H4 (cell line): ENCODE measurements at places on chromosomes 11 and 22.

GRCh38 chr11:32831221-32831620, 1.5 kb downstream of the PRRG4 start:
- DNase-seq, result no peak

DNA sequence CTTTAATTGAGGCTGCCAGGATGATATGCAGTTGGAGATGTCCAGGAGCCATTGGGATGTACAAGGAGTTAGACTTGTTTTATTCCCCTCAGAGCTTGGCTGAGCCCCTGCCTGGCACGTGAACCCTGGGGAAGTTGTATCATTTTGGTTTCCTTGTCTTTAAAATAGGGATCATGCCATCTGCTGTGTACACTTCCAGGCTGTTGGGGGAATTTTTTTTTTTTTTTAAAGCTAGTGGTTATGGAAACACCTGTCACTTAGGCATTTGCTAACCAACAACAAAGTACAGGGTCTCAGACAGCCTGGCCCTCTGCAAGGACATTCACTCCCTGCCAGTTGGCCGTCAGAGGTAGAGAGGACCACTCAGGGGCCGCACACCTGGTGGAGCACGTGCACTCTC, 8.5 kb upstream of the RAB1B start:
- no peak for DNase-seq

DNA sequence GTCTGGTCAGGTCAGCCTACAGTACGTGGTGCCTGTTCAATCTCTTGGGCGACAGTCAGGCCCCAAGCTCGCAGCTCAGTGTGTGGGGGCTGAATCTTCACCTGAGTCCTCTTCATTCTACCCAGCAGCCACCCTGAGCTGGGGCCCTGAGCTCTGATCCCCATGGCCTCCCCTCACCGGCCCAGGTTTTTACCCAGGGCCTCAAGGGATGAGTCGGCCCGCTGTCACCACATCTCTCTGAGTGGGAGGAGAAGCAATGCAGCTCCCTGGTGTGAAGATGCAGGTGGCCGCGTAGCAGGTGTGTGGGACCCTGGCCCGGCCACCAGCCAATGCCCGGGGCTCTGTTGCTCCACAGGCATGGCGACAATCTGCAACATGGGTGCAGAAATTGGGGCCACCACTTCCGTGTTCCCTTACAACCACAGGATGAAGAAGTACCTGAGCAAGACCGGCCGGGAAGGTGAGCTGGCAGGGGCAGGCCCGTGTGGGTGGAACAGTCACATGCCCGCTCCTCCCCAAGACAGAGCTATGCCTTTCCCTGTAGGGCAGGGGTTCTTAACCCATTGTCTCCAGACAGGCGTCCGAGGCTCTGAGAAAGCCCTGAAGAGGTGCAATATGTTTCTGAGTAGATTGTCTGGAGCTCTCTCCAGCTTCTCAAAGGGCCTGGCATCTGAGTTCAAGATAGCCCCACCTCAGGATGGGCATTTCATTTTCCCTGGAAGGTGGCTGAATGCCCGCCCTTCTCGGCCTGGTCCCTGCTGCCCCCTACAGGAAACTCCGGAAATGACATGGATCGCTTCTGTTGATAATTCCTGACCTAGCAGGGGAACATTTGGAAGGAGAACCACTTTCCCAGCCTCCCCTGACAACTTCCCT, 26.9 kb downstream of the POLR3H start:
- no peak for DNase-seq

DNA sequence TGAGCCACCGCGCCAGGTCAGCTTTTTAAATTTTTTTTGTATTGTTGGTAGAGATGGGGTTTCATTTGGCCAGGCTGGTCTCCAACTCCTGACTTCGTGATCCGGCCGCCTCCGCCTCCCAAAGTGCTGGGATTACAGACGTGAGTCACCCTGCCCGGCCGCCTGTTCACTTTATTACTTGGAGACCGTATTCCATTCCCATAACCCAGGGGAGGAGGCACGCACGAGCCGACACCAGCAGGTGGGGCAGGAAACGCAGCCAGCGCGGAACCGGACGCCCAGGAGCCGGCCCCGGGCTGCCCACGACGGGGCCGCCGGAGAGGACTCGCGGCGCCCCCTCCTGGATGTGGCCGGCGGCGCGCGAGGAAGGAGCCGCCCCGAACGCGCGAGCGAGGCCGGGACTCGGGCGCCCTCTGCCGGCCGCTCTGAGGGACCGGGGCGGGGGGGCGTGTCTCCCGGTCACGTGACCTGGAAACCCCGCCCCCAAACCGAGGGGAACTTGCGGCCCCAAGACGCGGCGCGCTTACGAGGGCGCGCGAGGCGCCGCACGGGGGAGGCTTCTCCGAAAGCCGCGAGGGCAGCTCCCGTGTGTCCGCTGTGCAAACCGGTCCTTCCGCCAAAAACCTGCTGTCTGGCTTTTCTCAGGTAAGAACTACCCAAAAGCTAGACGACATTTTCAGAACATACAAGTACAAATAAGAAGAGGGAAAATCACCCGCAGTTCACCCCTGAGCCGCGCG, 11.6 kb upstream of the RNH1 start:
- peak; percentile 97 for DNase-seq

DNA sequence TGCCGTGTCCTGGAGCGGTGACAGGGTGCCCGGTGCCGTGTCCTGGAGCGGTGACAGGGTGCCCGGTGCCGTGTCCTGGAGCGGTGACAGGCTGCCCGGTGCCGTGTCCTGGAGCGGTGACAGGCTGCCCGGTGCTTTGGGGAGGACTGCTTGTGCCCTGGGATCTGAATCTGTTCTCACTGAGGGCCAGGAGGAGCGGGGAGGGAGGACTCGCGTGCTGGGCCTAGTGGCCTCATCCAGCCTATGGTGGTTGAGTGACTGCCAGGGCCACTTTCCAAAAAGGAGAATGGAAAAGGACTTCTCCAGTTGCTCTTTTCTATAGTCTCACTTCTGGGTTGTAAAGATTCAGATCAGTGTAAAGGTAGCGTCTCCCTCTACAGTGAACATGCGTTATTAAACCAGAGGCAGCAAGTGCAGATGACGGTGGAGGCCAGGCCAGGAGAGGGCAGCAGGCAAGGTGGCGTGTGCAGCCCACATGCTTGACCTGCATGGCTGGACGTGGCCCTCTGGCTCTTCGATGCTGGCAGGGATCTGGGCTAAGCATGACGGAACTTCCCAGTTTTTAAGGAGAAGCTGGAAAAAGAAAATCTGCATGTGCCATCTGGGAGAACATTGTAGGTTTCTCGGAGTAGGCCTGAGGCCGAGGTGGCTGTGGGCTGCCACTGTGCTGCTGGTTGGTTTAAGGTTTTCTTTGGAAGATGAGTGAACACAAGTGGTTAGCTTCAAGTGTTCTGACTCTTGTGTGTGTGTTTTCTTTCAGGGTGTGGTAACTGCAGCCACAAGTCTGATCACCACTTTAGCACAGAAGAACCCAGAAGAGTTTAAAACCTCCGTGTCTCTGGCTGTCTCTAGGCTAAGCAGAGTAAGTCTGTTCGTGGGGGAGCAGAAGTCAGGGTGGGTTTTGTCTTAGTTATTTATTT, 55.0 kb downstream of the AP2A2 start:
- DNase-seq, result no peak

DNA sequence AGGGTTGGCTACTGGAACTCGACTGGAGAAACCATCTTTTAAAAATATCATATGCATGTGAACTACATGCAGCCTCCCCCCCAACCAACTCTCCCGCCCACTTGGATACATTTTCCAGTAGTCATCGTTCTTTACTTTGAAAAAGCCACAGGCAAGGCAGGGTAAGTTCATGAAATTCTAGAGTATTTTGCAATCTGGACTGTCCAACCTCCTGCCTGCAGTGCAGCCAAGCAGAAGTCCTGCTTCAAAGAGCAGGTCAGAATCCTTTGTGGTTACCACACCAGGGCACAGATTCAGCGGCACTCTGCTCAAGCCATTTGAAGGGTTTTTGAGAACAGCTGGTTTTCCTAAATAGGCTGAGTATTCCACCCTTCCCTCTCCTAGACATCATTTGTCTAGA, 12.1 kb downstream of the ELF5 start:
- DNase-seq, result peak; percentile 77

DNA sequence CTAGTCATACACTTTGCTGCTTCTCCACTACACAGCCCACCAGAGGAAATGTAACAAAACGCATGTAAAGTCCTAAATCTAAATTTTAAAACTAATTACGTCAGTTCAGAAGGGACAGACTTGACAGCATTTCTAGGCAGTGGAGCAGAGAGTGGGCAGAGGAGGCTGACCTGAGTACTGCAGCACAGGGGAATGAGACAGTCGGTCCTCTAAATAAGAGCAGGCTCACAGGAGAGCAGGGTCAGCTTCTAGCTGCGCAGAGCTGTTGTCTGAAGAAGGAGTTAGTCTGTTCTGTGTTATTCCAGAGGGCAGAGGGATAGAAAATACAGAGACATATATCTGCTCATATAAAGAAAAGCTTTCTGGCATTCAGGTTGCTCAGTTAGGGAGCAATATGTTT, 40.3 kb downstream of the JHY start:
- DNase-seq, result no peak

- no peak for DNase-seq
Observed at GRCh38 chr11:87366763-87367405, 329.1 kb downstream of the TMEM135 start.

DNA sequence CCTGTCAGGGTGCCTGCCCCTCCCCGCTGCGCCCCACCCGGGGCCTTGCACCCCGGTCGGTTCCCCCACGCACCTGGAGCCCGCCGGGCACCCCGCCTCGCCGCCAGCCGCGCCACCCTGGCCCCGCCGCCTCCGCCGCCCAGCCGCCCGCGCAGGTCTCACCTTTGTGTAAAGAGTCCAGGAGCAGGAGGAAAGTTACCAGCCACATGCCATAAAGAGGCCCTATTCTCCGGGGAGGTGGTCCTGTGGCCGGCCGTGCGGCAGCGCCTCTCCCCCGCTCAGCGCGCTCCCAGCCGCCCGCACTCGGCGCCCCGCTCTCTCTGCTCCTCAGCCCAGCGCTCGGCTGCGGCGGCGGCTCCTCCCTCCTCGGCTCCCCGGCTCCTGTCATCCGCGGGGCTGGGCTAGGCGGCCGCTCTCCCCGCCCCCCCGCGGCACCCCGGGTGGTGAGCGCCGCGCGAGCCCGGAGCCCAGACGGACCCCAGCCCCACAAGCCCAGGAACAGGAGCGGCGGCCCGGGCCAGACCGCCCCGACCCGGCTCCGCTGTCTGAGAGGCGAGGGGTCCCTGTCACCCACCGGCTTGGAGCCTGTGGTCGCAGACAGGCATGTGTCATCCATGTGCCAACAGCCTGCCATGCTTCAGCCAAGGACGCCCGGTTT, at the start of gene DSCAML1:
Gene DSCAML1 (minus strand): TSS at position 345 of the 658 bp plus-strand sequence. CDS start 137 bp downstream, at position 208.
- DNase-seq, result no peak

DNA sequence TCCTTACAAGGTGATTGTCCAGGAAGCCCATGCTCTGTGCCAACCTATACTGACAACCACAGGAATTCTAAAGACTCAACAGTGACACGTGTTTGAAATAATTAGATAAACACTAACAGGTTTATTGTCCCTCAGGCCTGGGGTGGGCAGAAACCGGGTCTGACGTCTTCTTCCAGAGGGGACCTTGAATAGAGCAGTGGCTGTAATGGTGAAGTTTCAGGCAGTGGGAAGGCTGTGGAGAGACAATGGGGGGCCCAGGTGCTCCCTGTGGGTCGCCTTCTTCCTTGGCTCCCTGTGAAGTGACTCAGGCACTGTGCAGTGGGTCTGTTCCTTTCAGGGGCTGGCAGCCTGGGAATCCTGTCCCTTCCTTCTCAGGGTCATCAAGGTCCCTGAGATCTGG, 54.6 kb downstream of the OTOG start:
- peak; percentile 45 for DNase-seq

GRCh38 chr11:116813781-116814471, 9.2 kb downstream of the APOA4 start:
- no peak for DNase-seq

DNA sequence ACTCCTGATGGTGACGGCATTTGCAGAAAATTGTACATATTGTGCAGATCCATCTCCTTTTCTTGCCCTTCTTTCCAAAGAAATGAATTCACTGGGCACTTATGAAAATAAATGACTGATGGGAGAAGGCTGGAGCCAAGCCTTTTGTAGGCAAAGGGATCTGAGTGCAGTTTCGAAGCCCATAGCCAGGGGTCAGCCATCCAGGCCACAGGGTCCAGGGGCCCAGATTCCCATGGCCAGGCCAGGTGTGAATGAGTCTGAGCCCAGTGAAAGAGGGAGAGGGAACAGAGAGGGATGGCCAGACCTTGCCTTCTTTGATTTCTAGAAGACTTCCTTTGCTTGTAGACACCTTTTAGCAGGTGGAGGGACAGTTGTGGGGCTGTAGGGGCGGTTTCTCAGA, 209.1 kb downstream of the KIRREL3 start:
- no peak for DNase-seq

DNA sequence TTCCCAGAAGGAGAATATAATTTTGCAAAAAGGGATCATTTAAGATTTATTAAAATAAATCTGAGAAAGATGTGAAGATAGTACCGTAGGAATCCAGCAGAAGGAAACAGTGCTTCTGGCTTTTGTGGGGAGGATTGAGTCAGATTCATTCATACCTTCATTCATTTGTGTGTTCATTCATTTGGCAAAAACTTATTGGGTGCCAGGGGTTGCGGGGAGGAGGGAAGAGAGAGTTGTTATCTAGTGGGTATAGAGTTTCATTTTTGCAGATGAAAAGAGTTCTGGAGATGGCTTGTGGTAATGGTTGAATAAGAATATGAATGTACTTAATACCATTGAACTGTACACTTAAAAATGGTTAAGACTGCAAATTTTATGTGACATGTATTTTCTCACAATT, 31.1 kb downstream of the BMAL1 start:
- no peak for DNase-seq

DNA sequence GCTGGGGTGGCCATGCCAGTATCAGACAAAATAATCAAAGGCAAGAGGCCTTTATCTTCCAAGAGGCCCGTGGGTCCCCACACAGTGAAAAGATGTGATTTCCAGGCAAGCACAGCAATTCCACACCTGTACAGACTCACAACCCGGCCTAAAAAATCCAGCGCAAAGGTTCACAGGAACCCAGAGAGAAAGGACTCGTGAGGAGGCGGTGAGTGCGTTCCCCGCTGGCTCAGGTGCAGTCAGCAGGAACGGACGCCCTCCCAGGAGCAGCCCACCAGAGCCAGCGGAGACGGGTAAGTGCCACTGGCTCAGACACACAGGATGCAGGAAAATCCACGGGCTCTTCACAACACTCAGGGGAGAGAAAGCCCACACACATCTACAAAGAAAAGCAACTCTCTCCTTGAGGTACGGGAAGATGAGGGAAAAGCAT, 4.4 kb downstream of the TOLLIP start:
- peak; percentile 2 for DNase-seq

- no peak for DNase-seq
Observed at GRCh38 chr11:95465887-95466286, 234.9 kb upstream of the SESN3 start.

GRCh38 chr11:122853971-122854446, 15.7 kb downstream of the CRTAM start:
- DNase-seq, result peak; percentile 71

- no peak for DNase-seq
Observed at GRCh38 chr22:32754413-32755041, 47.0 kb upstream of the TIMP3 start.

- no peak for DNase-seq
Observed at GRCh38 chr11:76156971-76157427, 49.3 kb downstream of the WNT11 start.

GRCh38 chr11:47847537-47847891, 636 bp downstream of the NUP160 start:
- no peak for DNase-seq

GRCh38 chr11:110376711-110377324, 52.9 kb upstream of the FDX1 start:
- DNase-seq, result peak; percentile 84

GRCh38 chr11:11413776-11414175, 60.7 kb upstream of the CSNK2A3 start:
- DNase-seq, result no peak

GRCh38 chr22:39276440-39277141, 31.8 kb upstream of the PDGFB start:
- DNase-seq, result no peak
